ENCODE measurements at places on chromosomes 4 and X.

DNA sequence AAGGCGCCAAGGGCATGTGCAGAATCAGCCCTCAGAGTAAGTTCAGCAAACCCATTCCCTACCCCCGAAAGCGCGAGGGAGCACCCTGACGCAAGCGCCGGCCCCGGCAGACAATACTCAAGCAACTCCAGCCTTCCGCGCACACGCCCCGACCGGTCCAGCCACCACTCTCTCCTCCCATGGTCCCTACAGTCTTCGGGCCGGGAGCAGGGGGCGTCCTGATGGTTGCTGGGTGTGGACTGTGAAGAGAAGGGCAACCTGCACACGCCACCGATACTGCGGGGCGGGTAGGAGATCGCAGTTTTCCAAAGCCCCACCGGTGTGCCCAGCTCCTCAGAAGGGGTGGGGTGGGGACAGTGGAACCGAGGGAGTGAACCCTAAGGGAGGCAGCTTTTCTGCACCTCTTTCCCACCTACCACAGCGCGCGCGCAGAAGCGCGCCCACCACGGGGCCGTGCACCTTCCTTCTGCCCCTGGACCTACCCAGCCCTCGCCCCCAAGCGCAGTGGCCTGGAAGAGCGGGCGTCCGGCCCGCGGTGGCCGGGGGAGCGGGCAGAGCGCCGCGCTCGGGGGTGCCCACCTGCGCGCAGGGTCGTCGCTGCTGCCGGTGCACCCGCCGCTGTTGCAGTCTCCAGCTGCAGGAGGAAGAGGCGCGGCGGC lies 650.2 kb upstream of the DIPK2B start:
- no peak for DNase-seq

DNA sequence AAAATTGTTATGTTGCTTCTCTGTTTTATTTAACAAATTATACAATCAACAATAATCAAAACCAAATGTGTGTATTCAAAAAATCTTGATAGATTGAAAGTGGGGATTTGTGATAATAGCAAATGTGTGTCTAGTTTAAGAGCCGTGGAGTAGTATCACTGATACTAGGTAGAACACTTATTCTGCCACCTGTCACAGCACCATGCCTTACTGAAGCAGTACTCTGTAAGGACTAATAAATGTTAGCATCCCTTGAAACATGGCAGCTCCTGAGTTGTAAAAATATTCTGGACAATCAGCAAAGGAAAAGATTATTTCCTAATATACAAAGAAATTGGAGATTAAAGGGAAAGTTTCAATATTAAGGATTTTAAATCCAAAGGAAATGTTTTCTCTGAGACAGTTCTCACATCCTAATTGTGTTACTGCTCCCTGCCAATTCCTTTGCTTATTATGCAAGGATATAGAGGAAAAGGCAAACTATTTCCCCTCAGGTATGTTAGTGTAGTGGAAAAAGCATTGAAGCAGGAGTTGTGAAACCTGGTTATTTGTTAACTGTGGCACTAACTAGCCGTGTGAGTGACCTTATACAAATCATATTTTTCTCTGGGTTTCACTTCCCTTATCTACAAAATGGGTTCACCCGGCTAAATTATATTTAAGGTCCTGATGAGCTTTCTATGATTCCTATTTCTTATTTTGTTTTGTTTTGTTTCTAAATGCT lies 303.1 kb downstream of the ARHGAP24 start:
- no peak for DNase-seq

DNA sequence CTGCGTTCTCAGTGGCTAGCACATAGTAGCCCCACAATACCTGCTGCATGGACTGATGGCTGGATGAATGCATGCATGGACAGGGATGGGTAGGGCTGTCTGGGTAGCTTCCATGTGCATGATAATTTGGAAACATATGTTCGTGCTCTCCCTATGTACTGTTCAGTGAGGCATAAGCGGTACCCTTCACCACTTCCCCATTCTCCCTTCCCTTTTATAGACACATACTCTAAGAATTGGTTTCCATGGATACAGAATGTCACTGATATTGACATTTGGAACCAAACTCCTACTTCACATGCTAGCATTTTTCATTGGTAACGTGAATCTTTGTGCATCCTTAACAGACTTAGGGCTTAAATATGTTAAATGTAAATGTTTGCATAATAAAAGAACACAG lies 20.4 kb downstream of the USP46 start:
- DNase-seq = no peak

DNA sequence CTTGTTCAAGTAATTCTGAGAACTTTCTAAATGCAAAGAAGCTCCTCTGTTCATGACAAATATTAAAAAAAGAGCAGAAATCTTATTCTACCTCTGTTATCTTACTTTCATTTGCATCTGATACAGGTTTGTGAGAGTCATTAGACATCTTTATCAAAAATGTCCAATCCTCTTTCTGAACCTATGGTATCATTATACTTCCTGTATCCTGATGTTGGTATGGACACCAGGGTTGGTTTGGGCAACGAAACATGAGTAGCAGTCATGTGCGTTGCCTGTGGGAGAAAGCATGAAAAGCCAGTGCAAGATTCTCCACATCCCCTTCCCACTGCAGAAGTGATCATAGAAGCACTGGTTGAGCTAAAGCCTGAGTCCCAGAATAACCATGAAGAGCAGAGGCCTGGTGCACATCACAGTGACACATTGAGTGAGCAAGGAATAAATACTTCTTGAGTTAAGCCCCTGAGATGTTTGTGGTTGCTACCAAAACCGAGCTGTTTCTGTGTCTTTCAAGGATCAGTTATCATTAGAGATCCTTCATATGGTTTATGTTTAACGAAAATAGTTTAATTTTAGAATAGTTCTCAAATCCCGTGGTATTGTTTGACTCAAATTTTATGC lies 197.2 kb downstream of the BANK1 start:
- no peak for DNase-seq

GRCh38 chr4:23909671-23910070 lies 19.8 kb upstream of the PPARGC1A start:
- no peak for DNase-seq

GRCh38 chr4:17491196-17491595 lies 20.7 kb downstream of the QDPR start:
- no peak for DNase-seq

- DNase-seq = no peak
Observed at GRCh38 chr4:103375278-103375677, 177.1 kb upstream of the CENPE start.

GRCh38 chr4:118327554-118328241 lies 25.1 kb downstream of the PRSS12 start:
- DNase-seq = no peak
